NCI-H1105 (cell line): ENCODE measurements at places on chromosomes 5 and 9.

- DNase-seq: no peak
These were observed 742.8 kb downstream of the CDH9 start for GRCh38 chr5:26295541-26295940.

GRCh38 chr5:58885260-58885659, 302.4 kb downstream of the RAB3C start:
- no peak for DNase-seq

DNA sequence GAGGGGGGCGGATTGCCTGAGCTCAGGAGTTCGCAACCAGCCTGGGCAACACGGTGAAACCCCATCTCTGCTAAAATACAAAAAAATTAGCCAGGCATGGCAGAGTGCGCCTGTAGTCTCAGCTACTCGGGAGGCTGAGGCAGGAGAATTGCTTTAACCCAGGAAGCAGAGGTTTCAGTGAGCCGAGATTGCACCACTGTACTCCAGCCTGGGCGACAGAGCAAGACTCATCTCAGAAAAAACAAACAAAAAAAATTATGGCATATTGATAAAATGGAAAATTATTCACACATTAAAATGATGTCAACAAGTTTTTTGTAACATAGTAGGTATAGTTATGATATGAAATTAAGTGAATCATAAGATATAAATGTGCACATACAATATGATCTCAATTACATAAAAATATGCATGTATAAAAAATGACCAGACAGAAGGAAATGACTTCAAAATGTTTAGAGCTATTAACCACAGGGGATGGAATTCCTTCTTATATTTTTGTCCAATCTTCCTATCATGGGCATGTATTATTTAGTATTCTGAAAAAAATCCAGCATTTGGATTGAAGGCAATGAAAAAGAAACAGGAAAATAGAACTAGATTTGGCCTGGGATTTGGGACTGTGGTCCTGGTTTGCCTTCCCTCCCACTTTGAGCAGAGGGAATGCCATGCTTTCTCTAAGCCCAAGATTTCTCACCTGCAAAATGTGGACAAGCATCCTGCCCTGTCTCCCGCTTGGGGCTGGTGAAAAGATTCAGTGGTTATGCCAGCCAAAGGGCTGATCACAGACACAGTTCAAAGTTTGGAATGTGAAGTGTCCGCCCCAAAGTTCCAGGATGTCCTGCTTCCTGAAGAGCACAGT, 19.5 kb downstream of the SPAAR start:
- no peak for DNase-seq

DNA sequence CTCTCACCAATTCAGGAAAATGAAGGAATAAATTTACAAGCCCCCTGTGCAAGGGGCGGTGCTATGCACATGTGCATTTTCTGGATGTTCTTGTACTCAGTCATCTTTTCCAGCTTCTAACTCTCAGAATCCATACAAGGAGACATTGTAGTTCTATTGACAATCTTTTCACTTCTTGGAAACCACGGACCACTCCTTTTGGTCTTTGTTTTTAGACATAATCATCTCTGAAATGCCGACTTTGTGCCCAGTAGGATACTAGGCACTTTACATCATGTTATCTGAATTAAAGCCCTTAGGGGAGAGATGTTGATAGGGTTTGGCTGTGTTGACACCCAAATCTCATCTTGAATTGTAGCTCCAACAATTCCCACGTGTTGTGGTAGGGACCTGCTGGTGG, 322.6 kb upstream of the WWC1 start:
- DNase-seq: no peak

GRCh38 chr9:75653335-75653734, 237.1 kb upstream of the PCSK5 start:
- no peak for DNase-seq

DNA sequence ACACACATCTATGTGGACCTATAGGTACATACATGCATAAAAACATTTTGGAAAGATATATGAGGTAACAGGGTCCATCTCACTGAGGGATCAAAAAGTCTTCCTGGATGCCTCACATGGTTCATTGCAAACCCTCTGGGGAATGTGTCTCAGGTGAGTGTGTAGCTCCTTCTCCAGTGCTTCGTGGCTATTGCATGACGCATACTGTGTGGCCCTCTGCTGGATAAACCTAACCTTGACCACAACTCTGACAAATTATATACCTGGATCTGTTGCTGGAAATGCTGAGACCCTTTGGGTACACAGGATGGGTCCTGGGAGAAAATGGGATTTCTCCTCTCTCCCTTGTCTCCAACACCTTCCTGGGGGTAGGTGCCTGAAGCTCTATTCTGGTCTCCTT, 91.9 kb downstream of the JAKMIP2 start:
- no peak for DNase-seq

GRCh38 chr9:14661421-14662059, 31.7 kb downstream of the ZDHHC21 start:
- DNase-seq: peak; percentile 18

GRCh38 chr9:105026451-105026850, 98.5 kb upstream of the ABCA1 start:
- no peak for DNase-seq

- DNase-seq: no peak
These were observed 117.3 kb downstream of the GDNF start for GRCh38 chr5:37722236-37723161.

DNA sequence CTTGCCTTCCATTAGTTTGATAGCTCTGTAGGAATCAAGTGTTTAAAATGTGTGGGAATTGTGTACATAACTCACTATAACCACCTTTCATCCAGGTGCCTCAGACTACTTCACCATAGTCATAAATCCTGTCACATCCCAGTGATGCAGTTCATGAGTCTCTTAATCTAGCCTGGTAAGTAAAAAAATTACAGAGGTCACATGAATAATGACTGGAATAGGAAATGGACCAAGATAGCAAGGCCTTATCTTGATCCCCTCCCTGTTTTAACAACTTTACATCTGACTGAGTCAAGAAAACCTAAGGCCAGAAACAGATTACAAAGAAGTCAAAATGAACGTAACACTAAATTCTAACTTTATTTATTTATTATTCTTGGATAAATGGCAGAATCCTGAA, 1.5 kb upstream of the RNF145 start:
- no peak for DNase-seq

DNA sequence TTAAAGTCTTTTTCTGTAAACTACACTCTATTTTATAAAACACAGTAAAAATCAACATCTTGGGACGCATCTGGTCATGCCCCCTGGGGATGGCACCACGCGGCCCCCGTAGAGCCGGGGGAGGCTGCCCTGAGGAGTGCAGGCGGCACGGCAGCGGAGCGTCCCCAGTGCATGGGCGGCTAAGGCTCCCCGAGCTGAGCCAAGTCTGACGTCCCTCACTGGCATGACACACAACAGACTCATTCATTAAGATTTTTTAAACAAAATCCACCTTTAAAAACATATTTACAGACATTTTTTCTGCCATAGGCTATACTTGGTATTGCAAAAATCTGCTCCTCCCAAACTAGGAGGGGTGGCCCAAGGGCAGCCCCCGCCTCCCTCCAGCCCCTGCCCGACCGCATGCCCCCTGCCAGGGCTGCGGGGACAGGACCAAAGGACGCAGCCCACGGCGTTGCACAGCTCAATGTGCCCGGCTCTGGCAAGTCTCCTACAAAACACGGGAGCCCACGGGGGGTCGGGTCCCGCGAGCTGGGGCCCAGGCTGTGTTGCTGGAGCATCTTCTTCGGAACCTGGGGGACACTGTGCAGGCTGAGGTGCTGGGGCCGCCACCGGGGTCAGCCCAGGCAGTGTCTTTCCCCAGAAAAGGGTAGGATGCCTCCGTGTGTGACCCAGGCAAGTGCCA, 11.8 kb upstream of the SEC16A start:
- DNase-seq: no peak
